ENCODE measurements at places on chromosomes 11 and 22. TPM values are rescaled to one million over a fixed set of nuclear protein-coding genes. Genes with fewer than 3 reads are reported as not detected.

- peaks cover 40% of the 10 kb centered on the region for H3K4me1 ChIP-seq
- no peak overlapping the region for H3K27ac ChIP-seq
- no peak overlapping the region for H3K4me3 ChIP-seq
- no peak for DNase-seq
- no peaks in the 10 kb centered on the region for H3K27me3 ChIP-seq
Observed at GRCh38 chr11:68463714-68464113, 3.2 kb downstream of the PPP6R3 start.

GRCh38 chr22:29073618-29074275 is 912 bp downstream of the KREMEN1 start:
- H3K4me3 ChIP-seq = peak overlapping the region; percentile 66
- H3K36me3 ChIP-seq = peaks cover 5% of the 10 kb centered on the region
- H3K27ac ChIP-seq = no peak overlapping the region

DNA sequence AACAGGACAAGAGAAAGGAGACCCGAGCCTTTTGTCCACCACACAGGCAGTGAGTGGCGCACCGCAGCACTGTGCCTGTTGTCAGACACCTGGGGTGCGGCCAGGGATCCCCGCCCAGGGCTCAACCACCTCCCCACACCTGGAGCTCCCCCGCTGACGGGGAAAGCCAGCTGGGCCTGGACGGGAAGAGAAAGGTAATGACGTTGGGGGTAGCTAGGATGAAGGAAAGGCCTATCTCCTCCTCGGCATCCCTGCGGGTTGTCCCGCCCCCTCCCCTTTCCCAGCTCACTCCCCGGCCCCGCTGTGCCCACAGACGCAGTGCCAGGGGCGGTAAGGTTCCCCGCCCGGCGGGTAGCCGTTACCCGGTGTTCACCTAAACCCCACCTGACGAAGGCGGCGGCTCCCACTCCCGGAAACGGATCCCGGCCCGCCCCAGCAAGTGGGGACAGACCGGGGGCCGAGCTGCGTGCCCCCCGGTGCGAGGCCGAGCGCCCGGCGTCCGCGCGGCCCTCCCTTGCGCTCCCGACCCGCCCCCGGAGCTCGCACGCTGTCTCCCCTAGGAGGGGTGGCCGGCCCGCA is 495 bp downstream of the HYOU1 start:
- no peak for DNase-seq
- peaks cover 25% of the 10 kb centered on the region for H3K36me3 ChIP-seq
- H3K4me1 ChIP-seq = peaks cover 10% of the 10 kb centered on the region
- peak overlapping the region; percentile 89 for H3K4me3 ChIP-seq
- H3K27ac ChIP-seq = peak overlapping the region; percentile 80

DNA sequence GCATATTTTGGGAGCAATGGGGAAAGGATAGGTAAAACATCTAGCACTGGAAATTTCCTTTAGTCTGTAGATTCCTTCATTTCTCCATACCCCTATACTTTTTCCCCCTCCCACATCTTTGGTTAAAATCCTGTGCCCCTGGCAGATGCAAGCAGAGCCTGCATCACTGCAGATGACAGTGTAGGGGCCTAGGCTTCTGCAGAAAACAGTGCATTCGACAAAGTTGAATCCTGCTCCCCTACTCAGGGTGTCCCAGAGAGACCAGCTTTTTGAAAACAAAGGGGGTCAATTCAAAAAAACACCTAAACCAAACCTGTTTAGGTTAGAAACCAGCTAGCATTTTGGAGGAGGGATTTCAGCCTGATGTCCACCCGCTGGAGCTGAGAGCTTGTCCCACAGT is 43.8 kb upstream of the BLID start:
- H3K4me1 ChIP-seq = peaks cover 49% of the 10 kb centered on the region
- DNase-seq = no peak
- H3K27ac ChIP-seq = peak overlapping the region; percentile 85
- no peaks in the 10 kb centered on the region for H3K27me3 ChIP-seq
- no peak overlapping the region for H3K4me3 ChIP-seq

DNA sequence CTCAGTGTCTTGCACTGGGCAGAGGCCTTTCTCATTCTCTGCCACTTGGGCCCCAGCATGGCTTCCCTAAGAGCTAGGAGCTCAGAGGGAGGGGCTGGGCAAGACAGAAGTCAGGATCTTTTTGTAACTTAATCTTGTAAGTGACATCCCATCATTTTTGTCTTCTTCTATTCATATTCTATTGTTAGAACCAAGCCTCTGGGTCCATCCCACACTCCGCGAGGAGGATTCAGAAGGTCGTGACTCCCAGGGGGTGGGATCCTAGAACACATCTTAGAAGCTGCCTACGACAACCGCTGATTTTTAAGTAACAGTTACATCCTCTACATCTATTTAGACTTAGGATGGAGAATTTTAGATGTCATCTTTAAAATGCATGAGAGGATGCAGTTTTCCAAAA is 1.5 kb upstream of the IL17RA start:
- peaks cover 8% of the 10 kb centered on the region for H3K36me3 ChIP-seq
- H3K4me1 ChIP-seq = peaks cover 38% of the 10 kb centered on the region
- no peak overlapping the region for H3K27ac ChIP-seq
- no peak for DNase-seq
- no peaks in the 10 kb centered on the region for H3K27me3 ChIP-seq
- H3K4me3 ChIP-seq = no peak overlapping the region

- no peak for DNase-seq
- no peaks in the 10 kb centered on the region for H3K27me3 ChIP-seq
- H3K36me3 ChIP-seq = no peaks in the 10 kb centered on the region
- no peaks in the 10 kb centered on the region for H3K4me1 ChIP-seq
- no peak overlapping the region for H3K4me3 ChIP-seq
Observed at GRCh38 chr11:85042361-85042760, 584.8 kb downstream of the DLG2 start.

DNA sequence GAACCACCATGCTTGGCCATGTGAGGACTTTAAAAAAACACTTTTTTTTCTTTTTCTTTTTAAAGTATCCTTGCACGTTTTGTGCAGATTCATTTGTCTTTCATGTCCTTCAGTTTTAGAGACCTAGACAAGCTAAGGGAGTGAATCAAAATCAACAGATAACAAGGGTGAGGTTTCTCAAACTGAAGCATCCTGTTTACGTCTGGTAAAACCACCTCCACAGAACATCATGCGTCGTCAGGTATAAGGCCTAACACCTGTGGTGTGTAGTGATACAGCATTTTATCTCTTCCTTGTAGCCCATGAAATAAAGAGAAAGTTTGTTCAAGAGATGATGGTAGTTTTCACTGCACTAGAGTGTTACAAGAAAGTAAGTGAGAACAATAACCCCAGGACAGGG is 26.3 kb upstream of the CSF2RB start:
- DNase-seq = no peak
- H3K4me1 ChIP-seq = peaks cover 2% of the 10 kb centered on the region
- no peaks in the 10 kb centered on the region for H3K36me3 ChIP-seq
- peaks cover 5% of the 10 kb centered on the region for H3K27me3 ChIP-seq
- H3K27ac ChIP-seq = no peak overlapping the region

GRCh38 chr11:114084414-114084813 is 24.9 kb downstream of the ZBTB16 start:
- H3K4me1 ChIP-seq = no peaks in the 10 kb centered on the region
- no peak for DNase-seq
- H3K27me3 ChIP-seq = 0 out of 2 replicates have a peak, but pooled peaks cover 5% of the 10 kb centered on the region
- H3K27ac ChIP-seq = no peak overlapping the region
- H3K4me3 ChIP-seq = no peak overlapping the region

- H3K27me3 ChIP-seq = no peaks in the 10 kb centered on the region
- no peaks in the 10 kb centered on the region for H3K4me1 ChIP-seq
- H3K4me3 ChIP-seq = no peak overlapping the region
- no peak for DNase-seq
Observed at GRCh38 chr11:75823946-75824345, 8.9 kb downstream of the UVRAG start.

DNA sequence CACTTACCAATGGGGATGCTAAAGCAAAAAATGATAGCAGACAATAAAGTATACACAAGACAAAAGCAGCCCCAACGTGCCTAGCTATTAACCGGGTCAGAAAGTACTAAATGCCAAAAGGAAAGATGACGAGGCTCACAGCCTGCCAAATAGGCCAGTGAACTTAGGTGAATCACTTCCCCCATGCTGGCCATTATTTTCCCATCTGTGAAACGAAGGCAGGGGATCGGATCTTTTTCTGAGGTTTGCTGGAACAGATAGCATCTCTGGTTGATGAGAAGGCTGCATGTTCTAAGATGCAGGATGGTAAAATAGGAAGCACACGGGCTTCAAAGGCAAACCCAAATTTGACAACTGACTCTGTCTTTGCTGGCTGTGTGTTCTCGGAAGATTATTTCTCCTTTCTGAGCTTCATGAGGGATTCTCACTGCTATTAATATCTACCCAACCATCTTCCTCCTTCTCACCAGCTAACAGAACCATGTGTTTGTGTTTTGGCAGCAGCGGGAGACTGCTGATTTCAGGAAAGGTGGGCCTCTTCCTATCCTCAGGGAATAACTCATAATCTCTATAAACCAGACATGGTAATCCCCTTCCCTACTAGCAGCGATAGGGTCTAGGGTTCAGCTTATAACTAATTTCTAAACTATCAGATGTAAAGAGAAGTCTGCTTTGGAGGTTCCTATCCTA is 390.7 kb downstream of the LARGE1 start:
- no peaks in the 10 kb centered on the region for H3K36me3 ChIP-seq
- no peak overlapping the region for H3K27ac ChIP-seq
- no peak overlapping the region for H3K4me3 ChIP-seq
- no peak for DNase-seq
- no peaks in the 10 kb centered on the region for H3K27me3 ChIP-seq

DNA sequence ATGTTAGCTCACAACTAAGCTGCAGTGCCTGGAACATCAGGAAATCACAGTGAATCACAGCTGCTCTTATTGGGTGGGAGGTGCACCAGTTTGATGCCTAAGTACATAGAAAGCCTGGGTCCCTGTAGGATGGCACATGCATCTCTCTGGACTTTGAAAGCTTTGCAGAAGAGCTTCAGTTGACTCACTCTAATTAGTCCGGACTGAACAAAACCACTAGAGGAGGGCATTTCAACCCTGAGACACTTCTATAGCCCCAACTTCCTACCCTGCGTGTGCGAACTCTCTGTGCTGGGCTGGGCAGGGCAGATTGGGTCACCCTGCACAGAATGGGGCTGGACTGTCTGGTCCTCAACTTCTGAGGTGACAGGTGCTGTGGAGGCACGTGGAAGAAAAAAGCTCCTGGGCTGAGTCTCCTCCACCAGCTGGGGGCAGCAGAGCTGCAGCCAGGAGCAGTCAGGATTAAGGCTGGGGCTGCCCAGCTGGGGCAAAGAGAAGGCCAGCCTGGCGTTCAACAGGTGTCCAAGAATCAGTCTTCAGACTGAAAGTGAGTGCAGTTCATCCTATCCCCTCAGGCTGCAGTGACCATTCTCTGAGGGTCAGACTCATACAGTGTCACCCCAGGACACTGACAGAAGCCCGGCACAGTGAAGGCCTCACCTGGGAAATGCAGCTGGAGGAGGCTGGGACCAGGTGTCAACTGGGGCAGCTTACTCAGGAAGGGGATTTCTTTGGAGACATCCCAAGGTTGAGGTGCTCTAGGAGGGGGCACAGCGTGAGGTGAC is 22.1 kb downstream of the GGTLC2 start:
- no peaks in the 10 kb centered on the region for H3K36me3 ChIP-seq
- H3K4me1 ChIP-seq = no peaks in the 10 kb centered on the region
- DNase-seq = peak; percentile 41
- no peaks in the 10 kb centered on the region for H3K27me3 ChIP-seq
- no peak overlapping the region for H3K27ac ChIP-seq

DNA sequence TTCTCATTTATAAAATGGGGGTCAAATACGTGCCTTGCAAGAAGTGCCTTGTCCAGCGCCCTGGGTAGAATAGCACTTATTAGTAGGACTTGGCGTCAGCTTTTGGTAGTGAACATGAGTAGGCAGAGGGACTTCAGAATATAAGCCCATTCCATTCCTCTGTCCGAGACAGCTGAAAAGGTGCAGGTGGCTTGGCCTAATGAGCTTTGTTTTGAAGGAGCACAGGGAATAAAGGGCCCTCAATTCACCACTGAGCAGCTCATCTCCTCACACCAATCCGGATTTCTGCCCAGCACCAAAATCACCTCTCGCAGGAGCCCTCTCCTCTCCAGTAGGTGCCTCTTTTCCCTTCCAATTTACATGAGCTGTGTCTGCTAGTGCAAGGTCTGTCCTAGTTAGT is 91.2 kb downstream of the DSCAML1 start:
- no peak overlapping the region for H3K27ac ChIP-seq
- no peak overlapping the region for H3K4me3 ChIP-seq
- no peak for DNase-seq
- no peaks in the 10 kb centered on the region for H3K4me1 ChIP-seq
- H3K36me3 ChIP-seq = no peaks in the 10 kb centered on the region

DNA sequence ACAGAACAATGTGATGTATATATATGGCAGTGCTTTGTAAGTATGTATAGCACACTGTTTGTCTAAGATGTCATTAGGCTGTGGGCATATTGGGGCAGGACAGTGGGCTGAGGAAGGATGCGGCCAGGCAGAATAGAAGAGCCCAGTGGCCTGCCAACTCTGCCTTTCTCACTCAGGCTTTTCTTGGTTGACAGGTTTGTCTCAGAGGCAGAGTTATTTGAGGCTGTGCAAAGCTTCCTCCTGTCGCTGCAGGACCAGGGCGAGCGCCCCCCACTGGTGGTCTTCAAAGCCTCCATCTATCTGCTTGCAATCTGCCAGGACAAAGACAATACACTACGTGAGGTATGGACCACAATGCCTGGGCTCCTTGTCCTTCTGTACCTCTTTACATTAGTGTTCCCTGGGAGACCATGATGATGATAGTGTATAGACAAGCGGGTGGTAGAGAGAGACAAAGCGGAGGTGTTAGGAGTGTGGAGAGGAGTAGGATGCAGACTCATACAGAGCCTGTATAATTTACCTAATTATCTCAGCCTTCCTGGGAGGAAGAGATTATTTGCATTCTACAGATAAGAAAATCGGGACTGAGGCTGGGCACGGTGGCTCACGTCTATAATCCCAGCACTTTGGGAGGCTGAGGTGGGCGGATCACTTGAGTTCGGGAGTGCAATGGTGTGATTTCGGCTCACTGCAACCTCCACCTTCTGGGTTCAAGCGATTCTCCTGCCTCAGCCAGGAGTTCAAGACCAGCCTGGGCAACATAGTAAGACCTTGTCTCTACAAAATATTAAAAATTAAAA is 37.3 kb upstream of the CCDC134 start:
- no peak overlapping the region for H3K4me3 ChIP-seq
- H3K27me3 ChIP-seq = no peaks in the 10 kb centered on the region
- no peak overlapping the region for H3K27ac ChIP-seq
- no peak for DNase-seq
- no peaks in the 10 kb centered on the region for H3K36me3 ChIP-seq
- no peaks in the 10 kb centered on the region for H3K4me1 ChIP-seq

Gene MS4A6E
- total RNA-seq = not detected

Gene ZNF74
- 11.5 TPM for total RNA-seq

Gene P2RY6
- total RNA-seq = not detected

Gene IGSF22
- total RNA-seq = not detected

Gene GGT1
- 0.06 TPM for total RNA-seq

Gene DEUP1
- total RNA-seq = not detected

Gene KREMEN1
- 5.9 TPM for total RNA-seq

Measured in SJSA1 (cell line).